Esophagus squamous epithelium (tissue), 5 donors: ENCODE measurements at places on chromosomes 7 and 10. TPM values are rescaled to one million over a fixed set of nuclear protein-coding genes. Genes with fewer than 3 reads are reported as not detected.

STRIP2 gene
- total RNA-seq = 0.76 TPM

KDM7A gene
- 22.7 TPM for total RNA-seq

XPNPEP1 gene
- 79.3 TPM for total RNA-seq

CDC14C gene
- total RNA-seq = not detected

GDI2 gene
- total RNA-seq = 299 TPM

ACSM6 gene
- total RNA-seq = not detected

TET1 gene
- 0.48 TPM for total RNA-seq

KIF11 gene
- total RNA-seq = 21.5 TPM

AOAH gene
- total RNA-seq = 12.0 TPM

ANKRD30A gene
- not detected for total RNA-seq

CALHM2 gene
- total RNA-seq = 40.1 TPM

IL2RA gene
- 3.0 TPM for total RNA-seq

IDI2 gene
- total RNA-seq = not detected

KIAA1549 gene
- total RNA-seq = 0.38 TPM

SEMA3A gene
- total RNA-seq = 0.15 TPM

SFRP5 gene
- not detected for total RNA-seq

HYAL4 gene
- total RNA-seq = not detected

EPHA1 gene
- 64.5 TPM for total RNA-seq

TBX20 gene
- total RNA-seq = not detected

CRYGN gene
- not detected for total RNA-seq

SUFU gene
- 6.4 TPM for total RNA-seq

OR6V1 gene
- not detected for total RNA-seq

AGBL3 gene
- 0.35 TPM for total RNA-seq

FFAR4 gene
- total RNA-seq = 1.1 TPM

TMEM168 gene
- 25.2 TPM for total RNA-seq

MYO1G gene
- 5.0 TPM for total RNA-seq

NFKB2 gene
- 11.3 TPM for total RNA-seq

EEF1AKMT2 gene
- 17.5 TPM for total RNA-seq

CDK1 gene
- total RNA-seq = 44.6 TPM

TMEM270 gene
- total RNA-seq = not detected

CYP2C8 gene
- total RNA-seq = 0.61 TPM
